ENCODE measurements at places on chromosomes 2 and 18. TPM values are rescaled to one million over a fixed set of nuclear protein-coding genes. Genes with fewer than 3 reads are reported as not detected.

DNA sequence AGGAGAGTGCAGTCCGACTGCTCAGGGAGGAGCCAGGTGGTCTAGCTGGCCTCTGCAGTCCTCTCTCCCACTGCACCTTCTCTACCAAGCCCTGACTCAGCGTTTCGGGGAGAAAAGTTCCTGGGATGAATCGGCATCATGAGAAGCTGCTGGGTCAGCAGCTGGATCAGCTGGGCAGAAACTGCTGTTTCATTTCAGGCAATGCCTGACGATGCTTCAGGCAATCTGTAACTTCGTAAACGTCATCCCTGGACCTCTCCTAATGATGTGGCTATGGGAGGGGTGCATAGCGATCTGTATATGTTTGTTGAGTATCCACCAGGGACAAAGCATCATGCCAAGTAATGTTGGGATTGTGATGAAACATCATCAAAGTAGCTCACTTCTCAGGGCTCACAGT is 20.7 kb downstream of the LIPG start:
- no peak for DNase-seq

DNA sequence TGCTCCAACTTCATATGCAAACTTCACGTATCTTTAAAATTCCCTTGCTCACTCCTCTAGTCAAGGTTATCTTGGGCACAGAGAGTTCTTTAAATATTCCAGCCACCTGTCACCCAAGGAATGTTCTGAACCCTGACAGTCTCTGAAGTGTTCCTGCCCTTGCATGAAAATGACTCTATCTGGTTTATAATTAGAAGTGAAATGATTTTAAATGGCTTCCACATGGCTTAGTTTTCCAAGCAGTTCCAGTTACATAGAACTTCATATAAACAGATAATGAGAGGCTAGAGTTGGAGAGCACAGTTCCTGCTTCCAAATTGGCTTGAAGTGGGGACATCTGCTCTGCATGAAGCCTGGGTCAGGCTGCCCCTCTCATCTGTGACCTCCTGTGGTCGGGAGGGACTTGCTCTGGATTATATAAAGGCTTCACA is 81.9 kb downstream of the SLC4A3 start:
- DNase-seq, result no peak

- peak; percentile 62 for DNase-seq
These were observed 159.7 kb upstream of the FBXO11 start for GRCh38 chr2:48066000-48066399.

DNA sequence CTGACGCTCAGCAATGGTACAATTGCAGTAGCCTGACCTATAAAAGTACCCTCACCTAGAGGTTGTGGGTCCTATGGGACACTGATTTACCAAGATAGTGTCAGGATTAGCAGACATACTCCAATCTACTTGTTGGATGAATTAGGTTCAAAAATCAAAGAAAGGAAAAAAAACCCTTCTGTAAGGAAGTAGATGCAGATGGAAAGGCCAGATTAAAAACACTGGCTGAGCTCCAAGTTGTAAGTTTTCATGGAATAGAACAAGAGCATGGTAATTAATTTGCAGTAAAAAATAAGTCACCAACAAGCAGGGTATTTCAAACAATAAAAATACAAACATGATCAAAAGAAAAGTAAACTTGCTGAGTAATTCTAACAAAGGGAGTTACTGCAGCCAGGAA is 26.4 kb downstream of the IDH1 start:
- DNase-seq, result no peak

- DNase-seq, result peak; percentile 88
These were observed 24.5 kb downstream of the LOXHD1 start for GRCh38 chr18:46632401-46633071.

DNA sequence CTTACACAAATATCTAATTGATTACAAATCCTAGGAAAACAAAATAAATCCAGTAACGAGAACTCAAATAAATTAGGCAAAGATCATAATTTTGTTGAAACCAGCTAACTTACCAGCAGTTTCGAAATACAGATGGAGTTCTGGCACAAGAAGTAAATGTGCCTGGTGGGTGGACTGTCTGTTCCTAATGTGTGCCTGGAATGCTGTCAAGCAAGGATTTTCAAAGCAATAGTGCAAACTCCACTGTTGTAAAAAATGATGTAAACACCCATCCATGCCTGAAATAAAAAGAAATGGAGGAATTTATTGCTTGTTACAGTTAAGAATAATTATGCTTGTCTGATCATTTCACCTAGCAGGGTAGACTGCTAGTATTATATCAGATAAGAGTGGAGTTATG is 423.9 kb upstream of the MAP2 start:
- no peak for DNase-seq

- DNase-seq, result no peak
These were observed 19.4 kb upstream of the ZSWIM2 start for GRCh38 chr2:186868344-186868743.

DNA sequence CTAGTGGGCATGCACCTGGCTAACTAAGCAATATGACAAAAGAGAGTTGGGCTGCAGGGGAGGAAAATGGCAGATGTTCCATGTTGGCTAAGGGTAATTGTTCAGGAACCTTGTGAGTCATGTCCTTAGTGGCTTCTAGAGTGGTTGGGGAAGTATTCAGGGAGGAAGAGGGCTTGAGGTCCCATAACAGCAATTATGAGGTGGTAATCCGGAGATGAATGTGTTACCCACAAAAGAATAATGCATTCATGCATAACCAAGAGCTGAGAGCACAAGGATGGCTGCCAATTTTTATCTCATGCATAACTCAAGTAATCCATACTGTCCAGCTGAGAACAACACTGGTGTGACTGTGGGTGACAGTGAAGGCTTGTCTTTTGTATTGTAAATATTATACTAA is 42.9 kb downstream of the TMEFF2 start:
- DNase-seq, result peak; percentile 54

- peak; percentile 18 for DNase-seq
These were observed 90.3 kb downstream of the ZNF532 start for GRCh38 chr18:58955001-58955400.

GRCh38 chr2:237345411-237345810 is 68.6 kb downstream of the COL6A3 start:
- no peak for DNase-seq

DNA sequence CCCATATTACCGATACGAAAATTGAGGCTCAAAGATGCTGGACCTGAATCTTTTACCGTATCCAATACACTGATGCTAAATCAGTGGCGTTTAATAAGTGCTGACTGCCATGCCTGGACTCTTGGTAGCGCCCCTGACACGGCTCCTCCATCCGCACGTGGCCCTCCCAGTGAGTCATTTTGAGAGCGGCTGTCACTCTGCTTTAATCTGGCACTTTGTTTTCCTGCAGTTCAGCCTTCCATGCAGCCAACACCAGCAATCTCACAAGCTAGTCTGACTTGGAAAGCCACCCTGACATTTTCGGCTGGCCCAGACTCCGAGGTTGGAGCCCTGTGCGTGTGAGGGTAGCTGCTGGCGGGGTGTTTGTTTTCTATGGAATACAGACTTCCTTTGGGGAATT is 155.1 kb upstream of the LMAN1 start:
- DNase-seq, result peak; percentile 3

GRCh38 chr18:59420244-59420643 is 61.2 kb upstream of the LMAN1 start:
- no peak for DNase-seq

- DNase-seq, result no peak
These were observed 126.4 kb downstream of the CDH2 start for GRCh38 chr18:28050545-28050944.

GRCh38 chr2:20916604-20917286 is 93.8 kb upstream of the LDAH start:
- DNase-seq, result peak; percentile 55

- DNase-seq, result no peak
These were observed 320.3 kb upstream of the VRK2 start for GRCh38 chr2:57726294-57726693.

DNA sequence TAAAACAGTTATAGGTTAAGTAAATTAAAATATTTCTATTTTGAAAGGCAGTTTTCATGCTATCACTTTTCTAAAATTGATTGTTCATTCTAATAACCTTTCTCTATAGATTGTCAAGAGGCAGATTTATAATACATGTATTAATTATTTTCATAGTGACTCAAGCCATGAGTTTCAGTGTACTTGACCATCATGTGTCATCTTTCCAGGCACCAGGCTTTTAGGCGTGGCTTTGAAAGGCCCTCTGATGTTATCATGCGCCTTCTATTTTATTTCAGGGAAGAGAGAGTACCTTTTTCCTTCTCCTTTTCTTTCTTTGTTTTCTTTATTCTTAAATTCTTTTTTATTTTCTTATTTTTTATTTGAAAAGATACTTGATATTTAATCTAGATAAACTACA is 128.3 kb upstream of the ETAA1 start:
- DNase-seq, result peak; percentile 11

GRCh38 chr18:32618546-32618945 is 147.9 kb upstream of the GAREM1 start:
- DNase-seq, result peak; percentile 93

GRCh38 chr2:36032046-36032445 is 323.5 kb upstream of the CRIM1 start:
- no peak for DNase-seq

DNA sequence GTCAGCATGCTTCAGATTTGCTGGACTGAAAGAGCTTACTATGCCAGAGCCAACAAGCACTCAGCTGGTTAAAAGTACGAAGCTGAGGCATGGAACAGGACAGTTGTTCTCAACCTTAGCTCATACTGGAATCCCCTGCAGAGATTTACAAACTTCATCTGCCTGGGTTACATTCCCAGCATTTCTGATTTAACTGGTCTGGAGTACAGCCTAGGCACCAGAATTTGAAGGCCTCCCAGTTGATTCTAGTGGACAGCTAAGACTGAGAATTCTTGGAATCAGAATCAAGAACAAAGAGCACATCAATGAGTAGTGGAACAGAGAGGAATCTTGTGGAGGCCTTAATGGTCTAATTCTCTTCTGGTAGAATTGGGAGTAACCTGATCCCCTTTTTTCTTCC is 298.2 kb upstream of the NXPH2 start:
- DNase-seq, result no peak

DNA sequence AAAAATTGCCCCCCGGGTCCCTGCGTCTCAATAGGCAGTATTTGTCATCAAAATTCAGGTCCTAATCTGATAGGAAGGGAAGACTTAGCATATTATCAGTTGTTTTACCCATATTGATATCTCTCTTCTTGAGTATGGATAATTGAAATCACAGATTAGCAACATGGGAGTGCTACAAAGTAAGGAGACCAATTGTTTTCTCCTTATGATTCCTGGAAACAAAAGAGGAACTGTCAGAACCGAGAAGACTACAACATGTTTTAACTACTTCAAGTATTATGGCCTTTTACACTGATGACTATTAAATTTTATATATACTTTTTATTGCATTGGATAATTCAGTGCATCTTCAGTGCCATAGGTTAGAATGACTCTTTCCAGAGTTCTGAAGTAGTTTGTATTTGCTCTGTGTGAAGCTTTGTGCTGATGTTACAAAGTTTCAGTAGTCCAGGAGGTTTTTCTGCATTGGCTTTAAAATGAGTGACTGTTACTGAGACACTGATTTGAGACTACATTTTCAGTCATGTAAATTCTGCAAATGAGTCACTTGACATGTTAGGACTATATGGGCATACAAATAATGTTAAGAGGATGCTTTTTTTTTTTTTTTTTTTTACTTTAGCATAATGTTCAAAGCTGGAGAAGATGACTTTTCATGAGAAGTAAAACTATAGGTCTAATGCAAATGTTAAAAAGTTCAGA is 19.7 kb upstream of the TLK1 start:
- DNase-seq, result no peak

DNA sequence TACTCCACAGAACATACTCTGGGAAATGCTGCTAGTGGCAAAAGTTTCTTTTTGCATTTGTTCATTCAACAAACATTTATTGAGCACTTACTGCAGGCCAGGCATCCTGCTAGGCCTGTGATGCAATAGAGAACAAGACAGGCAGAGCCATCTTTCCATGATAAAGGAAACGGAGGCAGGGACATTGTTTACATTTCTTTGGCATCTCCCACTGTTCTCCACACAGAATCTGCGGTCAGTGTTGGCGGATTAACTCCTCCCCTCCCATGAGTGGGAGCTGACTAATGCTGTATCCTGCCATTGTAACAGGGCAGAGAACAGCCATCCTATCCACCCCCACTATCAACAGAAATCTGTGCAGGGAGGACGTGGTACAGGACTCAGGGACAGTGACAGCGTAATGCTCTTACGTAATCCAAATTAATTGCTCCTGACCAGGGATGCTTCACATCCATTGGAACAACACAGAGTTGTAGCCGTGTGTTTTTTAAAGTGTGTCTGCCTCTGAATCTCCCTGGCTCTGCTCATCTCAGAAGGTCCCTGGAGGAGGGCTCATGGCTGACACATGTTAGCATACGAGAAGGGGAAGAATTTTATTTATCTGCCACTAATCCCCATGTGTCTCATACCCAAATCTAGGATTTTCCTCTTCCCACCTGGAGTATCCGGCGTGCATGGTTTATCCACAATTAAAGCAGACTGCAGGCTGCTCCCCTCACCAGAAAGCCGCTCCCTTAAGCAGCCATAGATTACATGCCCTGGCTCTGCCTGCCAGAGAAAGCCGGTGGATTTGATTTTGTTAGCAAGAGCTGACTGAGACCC is 32.3 kb downstream of the STEAP3 start:
- peak; percentile 92 for DNase-seq

- DNase-seq, result no peak
These were observed 176.0 kb downstream of the DIS3L2 start for GRCh38 chr2:232137356-232138147.

DNA sequence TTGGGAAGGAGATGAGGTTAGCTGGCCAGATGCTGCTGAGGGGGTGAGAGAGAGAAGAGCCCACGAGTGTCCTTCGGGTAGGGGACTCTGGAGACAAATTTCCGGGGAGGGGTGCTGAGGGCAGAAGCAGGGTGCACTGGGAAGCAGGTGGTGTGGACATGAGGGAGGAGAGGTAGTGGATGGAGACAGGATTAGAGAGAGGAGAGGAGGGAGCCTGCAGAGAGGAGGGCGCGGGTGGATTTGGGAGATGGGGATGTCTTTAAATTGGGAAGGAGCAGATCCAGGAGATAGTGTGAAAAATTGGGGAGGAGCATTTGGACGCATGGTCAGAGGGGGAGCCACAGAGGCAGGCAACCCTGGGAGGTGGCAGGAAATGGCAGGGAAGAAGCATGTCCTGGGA is 154.7 kb downstream of the DYSF start:
- DNase-seq, result no peak

DNA sequence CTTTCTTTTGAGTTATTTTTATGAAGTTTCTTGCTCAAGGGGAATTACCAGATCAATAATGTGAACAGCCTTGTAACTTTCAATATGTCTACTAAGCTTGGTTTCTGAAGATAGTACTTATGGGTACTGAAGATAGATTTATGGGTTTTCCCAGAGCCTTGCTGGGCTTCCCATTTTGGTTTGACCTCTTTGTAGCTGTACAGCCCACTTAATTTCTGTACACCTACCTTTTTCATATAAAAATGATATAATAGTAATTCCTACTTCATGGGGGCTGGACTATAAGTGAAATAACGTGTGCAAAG is 22.2 kb downstream of the IL1R2 start:
- DNase-seq, result no peak

GRCh38 chr2:111716905-111717775 is 166.9 kb downstream of the ANAPC1 start:
- no peak for DNase-seq

The GDF7 gene
- 3.2 TPM for total RNA-seq

The SCN1A gene
- not detected for total RNA-seq

The APOB gene
- total RNA-seq, result not detected

The VWA3B gene
- total RNA-seq, result not detected

The NDUFV2 gene
- 133 TPM for total RNA-seq

Data from renal cortical epithelial cell (primary cell).